Thymus (tissue), 14 donors: ENCODE measurements at places on chromosomes 12 and 14.

DNA sequence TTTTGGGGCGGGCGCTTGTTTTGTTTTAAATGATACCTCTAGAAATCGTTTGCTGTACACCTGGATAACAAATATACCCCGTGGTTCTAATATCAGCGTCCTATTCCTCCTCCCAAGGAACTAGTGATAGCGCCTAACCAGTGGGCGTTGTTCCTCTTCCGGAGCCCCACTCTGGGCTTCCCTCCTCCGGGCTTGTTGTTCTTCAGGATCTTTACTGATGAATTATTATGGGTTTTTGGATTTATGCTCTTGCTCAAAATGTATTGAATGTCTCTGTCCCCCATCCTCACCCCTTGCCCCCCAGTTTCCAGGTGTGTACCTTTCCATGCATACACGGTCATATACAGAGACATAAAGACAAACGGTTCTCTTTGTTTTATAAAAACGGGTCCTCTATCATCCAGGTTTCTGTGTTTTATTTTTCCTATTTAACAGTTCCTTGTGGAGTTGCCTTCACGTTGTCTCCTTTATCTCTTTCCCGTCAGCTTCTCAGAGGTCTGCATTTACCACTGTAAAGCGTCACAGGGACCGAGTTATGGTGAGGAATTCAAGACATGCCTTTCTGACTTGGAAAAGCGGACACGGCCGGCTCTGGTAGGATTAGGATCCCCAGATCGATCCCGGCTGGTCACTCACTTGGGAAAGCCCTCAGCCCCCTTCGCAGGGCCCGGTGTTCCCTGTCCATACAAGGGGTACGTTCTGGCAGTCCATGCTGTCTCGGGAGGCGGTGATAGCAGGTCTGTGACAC lies 655 bp upstream of the PLEKHG3 start:
- peaks cover 47% of the 10 kb centered on the region for H3K27me3 ChIP-seq
- H3K4me3 ChIP-seq: peak overlapping the region; percentile 45
- DNase-seq: no peak
- H3K4me1 ChIP-seq: peaks cover 53% of the 10 kb centered on the region
- peak overlapping the region; percentile 37 for H3K27ac ChIP-seq
- no peaks in the 10 kb centered on the region for H3K36me3 ChIP-seq

DNA sequence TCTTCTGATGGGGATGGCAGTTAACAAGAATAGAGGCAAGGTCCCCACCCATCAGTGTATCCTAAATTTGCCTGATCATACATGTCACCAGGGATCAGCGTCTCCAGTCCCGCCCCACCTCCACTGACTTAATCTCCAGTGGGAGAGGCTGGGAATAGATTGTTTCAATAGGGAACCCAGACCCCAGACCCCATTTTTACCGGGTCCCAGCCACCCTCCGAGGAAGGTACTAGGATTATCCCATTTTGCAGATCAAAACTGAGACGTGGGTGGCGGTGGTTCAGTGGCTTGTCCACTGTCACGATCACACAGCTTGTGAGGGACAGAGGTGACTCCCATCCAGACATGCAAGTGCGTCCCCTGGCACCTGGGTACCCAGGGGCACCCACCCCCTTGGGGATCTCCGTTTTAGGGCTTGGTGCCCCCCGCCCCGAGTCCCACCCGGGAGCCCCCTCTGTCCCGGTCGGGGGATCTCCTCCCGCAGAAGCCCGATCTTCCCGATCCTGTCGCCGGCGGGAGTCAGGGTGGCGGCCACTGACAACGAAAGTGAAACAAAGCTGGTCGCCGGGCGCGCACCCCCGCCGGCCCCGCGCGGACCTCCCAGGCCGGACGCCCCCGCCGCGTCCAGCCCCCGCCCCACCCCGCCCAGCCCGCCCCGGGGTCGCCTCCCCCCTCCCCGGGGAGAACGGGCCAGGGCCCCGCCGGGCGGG lies 523 bp downstream of the WSB2 start:
- H3K27ac ChIP-seq: peak overlapping the region; percentile 93
- peak; percentile 15 for DNase-seq
- no peaks in the 10 kb centered on the region for H3K36me3 ChIP-seq
- H3K4me3 ChIP-seq: peak overlapping the region; percentile 61

DNA sequence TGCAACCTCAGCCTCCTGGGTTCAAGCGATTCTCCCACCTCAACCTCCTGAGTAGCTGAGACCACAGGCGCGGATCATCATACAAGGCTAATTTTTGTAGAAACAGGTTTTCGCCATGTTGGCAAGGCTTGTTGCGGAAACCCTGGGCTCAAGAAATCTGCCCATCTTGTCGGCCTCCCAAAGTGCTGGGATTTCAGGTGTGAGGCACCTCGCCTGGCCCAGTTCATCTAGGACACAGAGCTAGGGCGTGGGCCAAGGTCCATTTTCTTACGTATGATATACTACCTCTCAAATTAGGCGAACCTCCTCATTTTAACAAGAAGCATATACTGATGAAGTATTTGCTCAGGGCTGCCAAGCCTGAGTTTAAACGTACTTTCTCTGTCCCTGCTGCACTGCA lies 2.1 kb downstream of the RPS29 start:
- no peak overlapping the region for H3K27ac ChIP-seq
- H3K36me3 ChIP-seq: peaks cover 26% of the 10 kb centered on the region
- peaks cover 16% of the 10 kb centered on the region for H3K4me1 ChIP-seq
- DNase-seq: no peak

GRCh38 chr14:102544747-102545460 lies 35.3 kb upstream of the ANKRD9 start:
- H3K36me3 ChIP-seq: no peaks in the 10 kb centered on the region
- peaks cover 64% of the 10 kb centered on the region for H3K27me3 ChIP-seq
- peaks cover 20% of the 10 kb centered on the region for H3K4me1 ChIP-seq
- no peak overlapping the region for H3K27ac ChIP-seq
- H3K4me3 ChIP-seq: peak overlapping the region; percentile 20
- no peak for DNase-seq
